ENCODE measurements at places on chromosomes 3 and 15.
A peak's percentile ranks its signal among the peaks of the same experiment; 100 is the strongest.

DNA sequence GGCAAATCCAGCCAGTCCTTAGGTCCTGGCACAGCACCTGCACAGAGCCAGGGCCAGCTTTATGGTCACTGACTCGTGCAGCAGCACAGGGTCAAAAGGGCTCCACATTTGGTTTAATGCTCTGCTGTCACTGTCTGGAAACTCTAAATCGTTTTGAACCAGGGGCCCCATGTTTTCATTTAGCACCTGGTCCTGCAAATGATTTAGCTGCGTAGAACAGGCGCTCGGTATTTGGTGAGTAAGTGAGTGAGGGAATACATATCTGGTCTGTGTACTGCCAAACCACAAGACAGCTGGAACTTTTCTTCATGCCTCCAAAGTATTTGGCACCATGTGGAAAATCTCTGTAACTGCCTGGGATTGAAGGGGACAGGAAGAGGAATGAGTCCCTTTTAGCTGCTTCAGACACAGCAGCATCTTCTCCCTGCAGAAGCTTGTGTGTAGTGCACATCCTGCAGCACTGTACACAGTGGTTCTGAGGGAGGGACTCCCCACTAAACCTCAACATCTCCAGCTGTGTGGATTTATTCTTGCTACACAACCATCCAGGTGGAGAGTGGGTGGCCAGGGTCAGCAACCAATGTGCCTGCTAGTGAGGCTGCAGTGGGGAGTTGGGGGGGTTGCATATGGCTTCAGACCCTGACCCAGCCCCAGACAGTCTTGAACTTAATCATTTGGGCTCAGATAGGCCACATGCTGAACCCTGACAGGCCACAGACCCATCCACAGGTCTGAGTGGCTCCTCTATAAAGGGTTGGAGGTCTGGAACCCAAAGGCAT, 1.1 kb downstream of the SH2D7 start:
- DNase-seq, result no peak

DNA sequence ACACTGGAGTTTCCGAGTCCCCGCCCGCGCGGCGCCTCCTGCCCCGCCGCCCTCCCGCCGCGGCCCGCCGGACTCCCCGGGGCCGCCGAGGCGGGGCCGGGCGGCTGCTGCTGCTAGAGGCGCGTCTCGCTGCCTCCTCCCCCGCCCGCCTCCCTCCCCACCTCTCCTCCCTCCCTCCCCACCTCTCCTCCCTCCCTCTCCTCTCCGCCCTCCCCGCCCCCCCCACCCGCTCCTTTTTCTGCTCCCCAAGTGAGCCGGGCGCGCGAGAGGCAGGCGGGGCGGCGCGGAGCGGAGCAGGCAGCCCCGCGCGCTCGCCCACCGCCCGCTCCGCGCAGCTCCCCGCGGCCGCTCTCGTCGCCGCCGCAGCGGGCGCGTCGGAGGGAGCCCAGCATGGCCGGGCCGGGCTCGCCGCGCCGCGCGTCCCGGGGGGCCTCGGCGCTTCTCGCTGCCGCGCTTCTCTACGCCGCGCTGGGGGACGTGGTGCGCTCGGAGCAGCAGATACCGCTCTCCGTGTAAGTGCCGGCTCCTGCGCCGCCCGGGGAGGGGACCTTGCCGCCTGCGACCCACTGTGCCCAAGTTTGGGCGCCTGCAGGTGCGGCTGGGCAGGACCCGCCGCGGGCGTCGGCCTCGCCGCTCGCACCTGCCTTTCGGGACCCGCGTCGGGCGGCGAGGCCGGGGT, at the start of gene CACNA2D3:
Gene CACNA2D3 (plus strand): TSS at position 229 of the 679 bp plus-strand sequence.
- DNase-seq, result peak; percentile 51

- DNase-seq, result no peak
These were observed 149.4 kb upstream of the WNT5A start for GRCh38 chr3:55636300-55637195.

- DNase-seq, result no peak
These were observed 14.8 kb downstream of the NT5DC2 start for GRCh38 chr3:52518723-52519444.

GRCh38 chr15:100131321-100132224, 210.2 kb downstream of the ADAMTS17 start:
- DNase-seq, result no peak

GRCh38 chr3:11671648-11672100, 28.0 kb upstream of the VGLL4 start:
- DNase-seq, result no peak

DNA sequence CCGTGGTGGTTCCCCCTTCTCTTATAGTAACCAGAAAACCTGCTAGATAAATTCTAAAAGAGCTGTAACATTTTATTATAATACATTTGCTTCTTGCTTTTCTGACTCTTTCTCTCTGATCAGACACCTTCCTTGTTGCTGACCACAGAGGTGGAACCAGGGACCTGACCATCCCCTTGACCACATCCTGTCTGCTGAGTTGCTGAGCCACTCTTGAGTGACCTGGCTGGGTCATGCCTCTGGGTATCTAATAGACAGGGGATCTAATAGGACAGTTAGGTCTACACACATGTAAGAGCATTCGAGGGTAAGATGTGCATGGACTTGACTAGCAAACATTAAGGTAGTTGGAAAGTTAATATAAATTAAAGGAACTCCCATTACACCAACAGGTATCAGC, 22.8 kb upstream of the TRIM59 start:
- DNase-seq, result no peak

GRCh38 chr3:127900536-127900935, 14.5 kb upstream of the KBTBD12 start:
- DNase-seq, result no peak

DNA sequence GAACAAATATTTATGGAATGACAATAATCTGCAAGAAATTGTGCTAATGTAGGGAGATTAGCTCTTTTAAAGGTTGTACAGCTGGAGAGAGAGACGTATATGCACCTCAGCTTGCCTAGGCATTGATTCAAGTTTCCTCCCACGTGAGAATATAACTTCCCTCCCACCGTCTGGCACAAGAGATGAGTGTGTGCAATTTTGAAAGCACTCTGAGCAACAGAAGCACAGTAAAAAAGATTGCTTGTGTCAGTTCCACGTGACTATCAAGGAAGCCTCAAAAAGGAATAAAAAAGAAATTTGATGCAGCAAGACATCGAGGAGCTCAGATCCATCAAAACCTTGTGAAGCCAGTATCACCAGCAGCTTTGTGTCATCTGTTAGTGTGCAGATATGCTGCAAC, 435.3 kb downstream of the TUSC7 start:
- DNase-seq, result no peak

DNA sequence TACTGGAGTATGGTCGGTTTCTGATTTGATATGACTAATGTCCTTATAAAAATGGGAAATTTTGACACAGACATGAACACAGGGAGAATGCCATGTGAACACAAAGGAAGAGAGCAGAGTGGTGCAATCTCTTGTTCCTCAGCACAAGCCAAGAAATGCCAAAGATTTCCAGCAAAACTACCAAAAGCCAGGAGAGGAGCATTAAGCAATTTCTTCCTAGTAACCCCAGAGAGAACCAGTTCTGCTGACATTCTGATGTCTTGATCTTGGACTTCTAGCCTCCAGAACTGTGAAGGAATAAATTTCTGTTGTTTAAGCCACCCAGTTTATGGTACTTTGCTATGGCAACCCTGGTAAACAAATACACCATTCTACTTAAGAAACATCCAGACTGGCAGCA, 227.8 kb upstream of the MRPL3 start:
- DNase-seq, result no peak

- DNase-seq, result no peak
These were observed 106.8 kb upstream of the PRR23C start for GRCh38 chr3:139151530-139151929.

DNA sequence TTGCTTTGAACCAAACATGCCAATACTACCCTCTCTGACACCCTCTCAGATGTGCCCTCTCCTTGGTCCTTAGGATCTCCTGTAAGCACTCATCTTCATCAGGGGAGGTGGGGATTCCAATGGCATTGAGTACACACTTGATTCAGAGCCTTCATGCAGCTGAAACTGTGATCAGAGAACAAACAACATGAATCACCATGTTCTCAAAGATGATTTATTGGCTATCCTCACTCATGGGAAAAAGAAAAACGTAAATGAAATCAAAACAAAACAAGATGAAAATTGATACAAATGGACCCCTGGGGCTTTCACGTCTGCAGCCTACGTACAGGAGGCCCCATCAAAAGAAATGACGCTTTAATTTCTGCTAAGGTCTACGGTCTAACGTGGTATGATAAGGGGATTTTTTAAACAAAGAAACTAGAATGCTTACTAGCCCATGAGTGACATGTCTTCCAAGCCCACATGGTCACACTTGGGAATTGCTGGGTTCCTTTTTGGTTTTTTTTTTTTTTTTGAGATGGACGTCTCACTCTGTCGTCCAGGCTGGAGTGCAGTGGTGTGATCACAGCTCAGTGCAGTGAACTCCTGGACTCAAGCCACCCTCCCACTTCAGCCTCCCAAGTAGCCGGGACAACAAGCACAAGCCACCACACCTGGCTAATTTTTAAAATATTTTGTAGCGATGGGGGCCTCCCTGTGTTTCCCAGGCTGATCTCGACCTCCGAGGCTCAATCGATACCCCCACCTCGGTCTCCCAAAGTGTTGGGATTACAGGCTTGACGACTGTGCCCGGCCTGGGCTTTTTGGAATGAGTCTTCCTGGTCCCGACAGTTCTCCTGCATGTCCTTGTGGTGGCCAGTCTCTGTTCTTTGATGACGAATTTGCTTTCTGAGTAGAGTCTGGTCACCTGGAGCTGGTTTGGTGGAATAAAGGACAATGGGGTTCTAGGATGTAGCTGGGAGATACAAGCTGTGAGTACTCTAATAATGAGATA, 202.6 kb downstream of the XXYLT1 start:
- DNase-seq, result no peak

DNA sequence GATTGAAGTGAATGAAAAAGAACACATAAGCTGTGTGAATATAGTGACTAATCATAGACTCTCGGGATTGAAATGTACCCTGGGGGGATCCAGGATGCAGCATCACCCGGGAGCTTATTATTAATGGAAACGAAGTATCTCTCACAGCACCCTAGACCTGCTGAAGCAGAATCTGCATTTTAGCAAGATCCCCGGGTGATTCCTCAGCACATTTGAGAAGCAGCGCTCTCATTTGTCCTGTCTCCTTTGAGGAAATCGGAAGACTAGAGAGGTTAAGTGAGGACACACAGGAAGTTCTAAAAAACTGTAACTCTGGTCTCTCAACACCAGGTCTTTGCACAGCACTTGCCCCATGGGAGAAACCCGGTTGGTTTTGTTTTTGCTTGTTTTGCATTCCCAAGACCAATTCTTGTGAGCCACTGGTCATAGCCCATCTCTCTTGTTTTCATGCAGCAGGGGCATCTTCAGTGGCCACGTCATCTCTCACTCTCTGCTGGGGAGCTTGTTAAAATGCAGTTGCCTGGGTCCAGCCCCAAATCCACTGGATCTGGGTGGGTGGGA, 30.2 kb downstream of the ZNF710 start:
- DNase-seq, result no peak

GRCh38 chr3:10627884-10628572, 122.6 kb upstream of the ATP2B2 start:
- DNase-seq, result no peak

- no peak for DNase-seq
These were observed 17.7 kb upstream of the SHISA5 start for GRCh38 chr3:48521635-48522034.

GRCh38 chr3:40624189-40624769, 99.5 kb downstream of the ZNF621 start:
- no peak for DNase-seq

GRCh38 chr3:123802007-123802625, 82.0 kb downstream of the MYLK start:
- DNase-seq, result no peak

DNA sequence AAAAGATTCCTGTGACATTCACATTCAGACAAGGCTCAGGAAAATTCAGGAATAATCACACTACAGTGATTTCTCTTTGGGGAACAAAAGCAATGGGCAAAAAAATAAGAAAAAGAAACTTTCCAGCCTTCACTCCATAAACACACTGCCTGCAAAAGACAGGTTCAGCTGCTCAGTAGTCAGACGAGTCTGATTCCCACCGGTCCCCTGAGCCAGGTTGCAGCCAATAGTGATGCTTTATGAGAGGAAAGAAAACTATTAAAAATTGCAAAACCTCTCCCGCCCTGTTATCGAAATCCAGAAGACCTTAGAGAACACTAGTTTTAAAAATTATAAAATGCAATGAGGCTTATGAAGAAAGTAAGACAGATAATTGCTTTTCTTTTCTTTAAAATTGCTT, 8.5 kb downstream of the PLCH1 start:
- DNase-seq, result no peak

DNA sequence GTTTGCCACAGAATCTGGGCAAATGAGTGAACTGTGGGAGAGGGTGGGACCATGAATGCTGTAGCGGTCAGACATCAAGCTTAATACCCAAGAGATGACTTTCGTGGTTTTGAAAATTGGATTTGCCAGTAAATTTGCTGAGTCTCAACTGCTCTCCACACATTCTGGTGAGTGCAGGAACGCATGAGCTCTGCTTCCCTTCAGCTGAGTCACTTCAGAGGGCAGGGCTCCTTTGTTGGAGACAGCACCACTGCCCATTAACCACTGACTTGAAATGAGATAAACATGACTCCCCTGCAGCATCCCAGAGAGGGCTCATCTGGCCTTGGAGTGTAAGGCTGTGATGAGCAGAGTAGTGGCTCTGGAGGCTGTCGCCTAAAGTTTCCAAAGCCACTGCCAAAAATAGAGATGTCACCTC, 22.6 kb downstream of the RARRES1 start:
- no peak for DNase-seq

DNA sequence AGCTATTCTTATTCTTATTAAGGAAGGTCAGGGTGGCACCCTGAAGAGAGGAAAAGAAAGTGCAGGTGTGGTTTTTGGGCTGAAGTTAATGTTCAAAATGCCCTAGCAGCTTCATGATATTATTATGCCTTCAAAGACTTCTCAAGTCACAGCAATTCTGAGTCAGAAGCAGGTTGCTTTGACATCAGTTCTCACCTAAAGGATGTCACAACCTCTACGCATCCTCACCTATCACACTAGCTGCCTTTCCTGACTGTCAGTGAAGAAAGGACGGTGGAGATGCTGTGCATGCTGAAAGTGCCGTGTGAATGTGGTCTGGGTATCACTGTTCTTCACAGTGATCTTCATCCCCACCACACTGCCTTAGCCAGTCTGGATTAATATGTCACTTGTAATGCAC, 49.6 kb downstream of the NPTN start:
- no peak for DNase-seq

DNA sequence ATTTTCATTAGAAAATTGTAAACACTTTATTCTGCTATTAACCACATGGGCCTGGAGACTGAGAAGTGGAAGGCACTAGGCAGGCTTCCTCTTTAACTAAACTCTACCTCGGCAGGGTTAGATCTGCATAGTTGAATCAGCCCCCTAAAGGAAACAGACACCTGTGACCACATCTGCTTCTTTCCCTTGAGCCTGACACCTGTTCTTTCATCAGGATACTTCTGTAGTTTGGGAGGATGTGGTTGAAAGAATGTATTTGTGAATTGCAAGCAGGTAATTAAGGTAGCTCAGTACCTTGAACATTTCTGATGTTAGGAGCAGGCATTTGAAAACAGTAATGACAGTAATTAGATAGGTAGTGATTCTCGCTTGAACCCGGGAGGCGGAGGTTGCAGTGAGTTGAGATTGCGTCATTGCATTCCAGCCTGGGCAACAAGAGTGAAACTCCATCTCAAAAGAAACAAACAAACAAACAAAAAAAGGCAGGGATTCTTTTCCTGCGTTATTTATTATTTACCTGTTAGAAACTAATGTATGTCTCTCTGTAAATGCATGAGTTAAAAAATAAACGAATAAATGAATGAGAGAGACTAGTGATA, 468.5 kb downstream of the NLGN1 start:
- no peak for DNase-seq
